Activated T-cell treated with anti-CD3 and anti-CD28 coated beads for 4 hours (primary cell): ENCODE measurements at places on chromosomes 11 and 22.

- DNase-seq, result no peak
Observed at GRCh38 chr11:71129624-71130023, 122.8 kb downstream of the SHANK2 start.

GRCh38 chr11:64870176-64870892 is 8.1 kb downstream of the EHD1 start:
- no peak for DNase-seq

GRCh38 chr11:96260532-96260931 is 82.5 kb downstream of the MAML2 start:
- DNase-seq, result no peak

GRCh38 chr11:61353131-61354067 is 8.3 kb downstream of the CYB561A3 start:
- no peak for DNase-seq

DNA sequence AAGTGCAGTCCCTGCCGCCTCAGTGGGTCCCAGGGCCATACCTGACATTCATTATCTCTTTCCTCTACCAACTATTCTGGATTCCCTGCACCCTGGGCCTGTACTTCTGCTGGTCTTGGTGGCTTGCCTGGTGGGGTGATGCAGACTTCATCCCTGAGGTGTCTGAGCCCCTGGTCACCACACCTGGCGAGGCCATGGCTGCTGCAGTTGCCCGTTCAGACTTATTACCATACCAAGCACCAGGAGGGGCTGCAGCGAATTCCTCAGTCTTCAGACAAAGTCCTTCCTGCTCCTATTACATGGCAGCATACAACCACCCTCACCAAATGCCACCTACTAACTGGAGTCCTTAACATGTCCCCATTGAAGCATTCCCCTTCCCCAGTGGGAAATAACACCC is 73.0 kb upstream of the SLC22A12 start:
- no peak for DNase-seq

GRCh38 chr11:128715691-128716561 is 22.1 kb downstream of the FLI1 start:
- DNase-seq, result no peak
